HFF-Myc (cell line): ENCODE measurements at places on chromosomes 4 and X.

DNA sequence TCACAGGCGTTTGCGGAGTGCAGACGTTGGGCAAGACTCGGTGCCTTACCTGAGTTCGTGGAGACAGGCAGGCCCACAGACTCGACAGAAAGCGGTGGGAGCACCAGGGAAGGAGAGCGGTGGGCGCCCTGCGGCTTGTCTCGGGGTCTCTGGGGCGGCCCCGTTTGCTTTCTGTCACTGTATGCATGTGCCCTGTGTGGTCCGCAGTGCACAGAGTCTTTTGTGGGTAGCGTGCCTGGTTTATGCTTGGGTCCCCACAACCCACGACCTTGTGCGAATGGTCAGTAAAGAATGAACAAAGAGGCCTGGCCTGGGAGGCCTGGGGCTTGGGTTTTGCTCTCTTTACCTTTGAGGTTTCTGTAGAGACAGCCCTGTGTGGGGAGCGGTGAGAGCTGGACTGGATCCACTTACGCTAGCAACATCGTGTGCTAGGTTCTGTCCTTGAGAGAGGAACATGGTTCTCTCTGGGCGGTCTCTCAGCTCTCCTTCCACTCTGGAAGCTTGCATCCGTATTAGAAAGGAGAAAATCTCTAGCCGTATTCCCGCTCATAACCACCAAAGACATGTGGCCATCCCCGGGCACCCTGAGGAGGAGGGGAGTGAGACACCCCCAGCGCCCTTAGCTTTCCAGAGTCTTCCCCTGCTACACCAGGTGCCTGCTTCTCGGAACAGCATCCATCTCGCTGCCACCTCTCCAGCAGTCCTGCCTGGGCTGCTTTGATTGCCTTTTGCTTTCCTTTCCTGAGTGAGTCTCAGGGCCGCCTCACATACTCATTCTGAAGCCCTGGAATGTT lies 1.2 kb downstream of the TADA2B start:
- no peak for DNase-seq

DNA sequence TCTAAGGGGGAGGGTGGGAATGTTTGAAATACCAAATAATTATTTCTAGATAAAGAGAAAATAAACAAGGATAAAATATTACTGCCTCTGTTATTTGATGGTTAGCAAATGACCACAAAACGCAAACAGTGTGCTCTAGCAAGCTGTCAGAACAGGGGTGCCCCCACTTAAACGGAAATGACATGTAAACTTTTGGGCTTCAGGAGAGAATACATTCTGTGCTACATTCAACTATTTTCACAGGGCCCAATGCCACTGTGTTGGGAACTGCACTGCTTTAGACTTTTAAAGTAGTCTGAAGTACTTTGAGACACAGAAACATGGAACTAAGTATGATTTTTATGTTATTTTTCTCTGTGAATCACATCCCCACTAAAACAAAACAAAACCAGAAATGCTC lies 14.1 kb downstream of the CD40LG start:
- DNase-seq: no peak

- no peak for DNase-seq
These were observed 165.8 kb downstream of the ATOH1 start for GRCh38 chr4:93994175-93994994.

- DNase-seq: no peak
These were observed 755.5 kb downstream of the STIM2 start for GRCh38 chr4:27616166-27616565.

DNA sequence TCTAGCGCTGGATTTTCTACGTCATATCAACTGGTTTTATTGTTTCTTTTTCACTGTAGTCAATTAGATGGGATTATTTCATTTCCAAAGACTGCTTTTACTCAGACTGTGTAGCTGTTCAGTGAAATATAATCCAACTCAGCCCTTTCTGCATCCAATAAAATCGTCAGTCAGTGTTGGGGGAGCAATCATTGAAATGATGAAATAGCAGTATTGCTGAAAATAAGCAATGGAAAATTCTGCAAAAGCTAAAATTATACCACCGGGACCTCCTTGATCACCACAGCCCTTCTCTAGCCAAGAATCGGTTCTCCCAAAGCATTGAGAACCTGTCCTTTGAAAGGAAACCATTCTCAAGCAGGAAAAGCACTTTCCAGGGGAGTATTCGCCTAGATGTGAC lies 243.1 kb upstream of the TENM3 start:
- no peak for DNase-seq

GRCh38 chr4:83362492-83363329 lies 28.1 kb upstream of the HPSE start:
- DNase-seq: peak; percentile 29

DNA sequence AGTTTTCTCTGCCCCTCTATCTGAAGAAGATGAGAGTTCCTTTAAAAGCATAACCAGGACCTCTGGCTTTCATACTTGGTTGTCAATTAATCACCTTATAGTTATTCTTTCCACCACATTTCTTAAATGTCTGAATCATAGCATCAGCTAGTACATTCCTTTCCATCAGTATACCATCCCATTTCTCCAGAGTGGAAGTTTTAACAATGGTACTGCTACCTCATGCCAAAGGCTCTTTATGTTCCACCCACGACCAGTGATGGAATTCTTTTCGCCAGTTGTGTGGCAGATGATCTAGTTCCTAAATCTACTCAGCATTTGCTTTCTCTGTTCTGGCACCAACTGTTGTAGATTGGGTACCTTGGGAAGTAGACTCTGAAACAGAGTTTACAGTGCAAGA lies 379.8 kb downstream of the ZNF674 start:
- no peak for DNase-seq

DNA sequence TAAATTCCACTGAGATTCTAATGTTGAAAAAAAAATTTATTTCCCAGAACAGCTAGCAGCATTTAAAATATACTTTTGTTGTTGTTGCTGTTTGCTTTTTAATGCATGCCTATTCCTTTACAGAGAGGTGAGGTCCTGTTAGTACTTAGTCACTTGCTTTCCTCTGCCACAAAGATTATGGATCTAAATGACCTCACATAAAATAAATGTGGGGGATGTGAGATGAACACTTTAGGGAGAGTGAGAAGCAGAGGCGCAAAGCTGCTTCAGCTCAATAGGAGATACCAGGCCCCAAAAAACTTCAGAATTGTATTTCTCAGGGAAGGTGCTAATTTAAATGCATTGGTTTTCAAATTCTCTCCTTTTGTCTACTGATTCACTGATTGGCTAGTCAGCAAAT lies 4.0 kb downstream of the LDB2 start:
- no peak for DNase-seq

DNA sequence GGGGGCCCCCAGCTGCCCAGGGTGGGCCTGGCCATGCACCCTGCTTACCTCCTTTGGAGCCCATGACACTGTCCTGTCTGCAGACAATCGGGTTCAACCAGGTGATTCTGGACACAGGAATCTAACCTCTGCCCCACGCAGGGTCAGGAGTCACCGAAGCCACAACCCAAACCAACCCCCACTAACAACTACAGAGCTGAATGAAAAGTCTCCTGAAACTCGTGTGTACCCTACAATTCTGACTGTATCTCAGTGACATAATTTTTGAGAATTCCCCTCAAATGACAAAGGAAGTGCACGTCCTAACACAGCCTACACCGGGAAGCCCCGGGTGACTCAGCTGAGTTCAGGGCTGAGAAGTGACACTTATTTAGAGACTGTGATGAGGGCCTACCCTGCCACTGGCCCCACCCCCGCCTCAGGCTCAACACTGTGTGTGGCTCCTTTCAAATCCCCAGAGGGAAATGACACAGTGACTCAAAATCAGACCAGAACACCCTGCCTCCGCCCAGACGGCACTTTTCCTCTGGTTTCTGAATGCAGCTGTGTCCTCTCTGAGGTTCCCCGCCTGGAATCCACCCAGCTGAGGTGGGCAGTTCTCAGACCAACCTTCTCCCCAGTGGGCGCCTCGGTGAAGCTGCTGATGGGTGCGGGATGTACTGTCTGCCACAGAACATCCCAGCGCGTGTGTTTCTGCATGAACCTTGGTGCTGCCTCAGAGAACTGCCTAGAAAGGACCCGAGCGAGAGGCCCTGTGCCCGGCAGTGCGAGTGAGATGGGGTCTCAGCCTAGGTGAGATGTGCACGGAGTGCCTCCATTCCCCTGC lies 9.9 kb downstream of the TNIP2 start:
- DNase-seq: no peak

GRCh38 chr4:107279733-107280132 lies 243.6 kb upstream of the DKK2 start:
- DNase-seq: no peak

- no peak for DNase-seq
These were observed 125.3 kb upstream of the MAOA start for GRCh38 chrX:43530837-43531236.

DNA sequence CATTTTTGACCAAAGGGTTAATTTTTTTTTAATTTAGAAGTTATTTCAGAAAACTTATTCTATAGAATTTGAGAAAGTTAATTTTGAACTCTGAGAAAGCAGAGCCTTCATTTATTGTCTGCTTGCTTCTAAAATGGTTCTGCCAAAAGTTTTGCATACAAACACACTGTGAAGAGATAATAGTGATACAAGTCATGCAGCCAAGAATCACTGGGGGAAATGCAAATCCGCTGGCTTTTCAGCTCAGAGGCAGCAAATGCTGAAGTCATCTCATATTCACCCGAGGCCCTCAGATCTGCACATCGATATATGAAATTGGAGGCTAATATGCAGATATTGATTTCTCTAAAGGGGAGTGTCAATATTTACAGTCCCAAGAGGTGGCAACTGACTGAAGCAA lies 186.2 kb downstream of the KIT start:
- no peak for DNase-seq

DNA sequence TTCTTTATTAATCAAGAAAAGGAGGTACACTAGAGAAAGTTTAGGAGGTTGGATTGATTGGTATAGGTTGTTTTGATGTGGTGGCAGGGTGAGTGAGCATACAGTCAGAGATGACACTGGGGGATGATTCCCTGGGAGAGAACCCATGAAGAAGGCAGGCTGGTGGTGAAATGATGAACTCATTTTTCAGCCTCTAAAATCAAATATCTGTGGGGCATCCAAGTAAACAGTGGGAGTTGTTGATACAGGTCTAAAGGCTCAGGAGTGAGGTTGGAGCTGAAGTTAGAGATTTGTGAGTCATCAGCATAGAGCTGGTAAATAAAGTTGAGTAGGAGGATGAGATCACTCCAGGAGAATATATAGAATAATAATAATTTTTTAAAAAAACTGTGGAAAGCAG lies 10.0 kb upstream of the AP1S2 start:
- no peak for DNase-seq

DNA sequence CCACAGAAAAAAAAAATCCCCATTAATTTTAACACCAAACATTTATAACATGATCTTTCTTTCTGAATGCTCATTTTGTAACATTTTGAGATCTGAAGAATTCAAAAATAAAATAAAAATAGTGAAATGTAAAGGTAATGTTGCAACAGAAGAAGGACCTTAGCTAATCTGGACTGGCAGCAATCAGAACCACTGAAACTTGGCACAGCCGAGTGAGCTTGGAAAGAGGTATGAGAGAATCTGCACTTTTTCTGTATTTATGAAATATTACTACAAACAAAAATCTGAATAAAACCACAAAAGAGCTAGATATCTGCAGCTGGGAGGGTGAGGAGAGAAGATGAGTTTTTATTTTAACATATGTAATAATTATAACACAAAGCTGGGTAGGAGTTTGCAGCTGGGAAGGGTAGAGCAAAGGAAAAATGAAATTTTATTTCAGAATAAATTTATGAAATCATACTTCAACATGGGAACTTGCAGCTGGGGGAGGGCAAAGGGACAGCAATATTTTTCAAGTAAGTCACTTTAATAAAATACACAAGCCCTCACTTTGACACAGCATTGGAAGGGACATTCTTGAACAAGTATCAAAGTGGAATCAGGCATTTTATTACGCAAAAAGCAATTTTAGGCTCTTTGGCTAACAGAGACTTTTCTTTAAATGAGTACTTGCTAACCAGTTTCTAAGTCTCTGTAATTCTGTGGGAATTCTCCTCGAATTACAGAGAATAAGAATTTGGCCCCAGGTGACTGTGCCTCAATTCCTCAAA lies 26.7 kb downstream of the DKK2 start:
- no peak for DNase-seq
